ENCODE measurements at places on chromosomes 5 and 9.

DNA sequence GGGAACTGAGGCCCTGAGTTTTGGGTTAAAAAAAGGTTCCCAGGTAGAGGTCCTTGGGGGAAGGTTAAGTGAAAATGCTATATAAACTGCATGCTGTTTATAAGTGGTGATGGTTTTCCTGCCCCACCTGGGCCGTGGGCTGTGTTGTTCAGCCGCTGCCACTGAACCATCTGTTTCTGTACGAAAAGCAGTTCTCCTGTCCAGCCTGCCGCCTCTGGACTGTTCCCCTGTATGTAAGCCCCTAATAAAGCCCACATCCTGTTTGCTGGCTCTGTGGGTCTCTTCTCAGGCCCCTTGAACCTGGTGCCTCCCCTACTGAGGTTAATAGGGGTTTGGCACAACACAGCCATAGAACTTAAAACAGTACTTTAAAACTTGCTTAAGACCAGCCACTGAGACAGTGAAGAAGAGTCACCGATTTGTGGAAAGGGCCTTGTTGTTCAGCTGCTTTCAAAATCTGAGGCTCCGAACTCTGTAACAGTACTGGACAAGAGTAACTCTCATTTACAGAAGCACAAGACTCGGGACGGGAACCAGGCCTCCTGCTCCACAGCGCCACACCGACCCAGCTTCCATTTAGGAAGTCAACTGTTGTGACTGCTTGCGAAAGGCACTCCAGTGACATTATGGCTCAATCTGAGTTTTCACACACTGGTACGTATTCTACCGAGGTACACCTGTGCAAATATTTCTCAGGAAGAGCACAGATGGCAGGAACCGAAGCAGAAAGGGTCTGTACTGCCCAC, 192.5 kb downstream of the CDK5RAP2 start:
- no peak for DNase-seq

- no peak for DNase-seq
Observed at GRCh38 chr9:114900942-114901802, 29.2 kb downstream of the TNFSF8 start.

DNA sequence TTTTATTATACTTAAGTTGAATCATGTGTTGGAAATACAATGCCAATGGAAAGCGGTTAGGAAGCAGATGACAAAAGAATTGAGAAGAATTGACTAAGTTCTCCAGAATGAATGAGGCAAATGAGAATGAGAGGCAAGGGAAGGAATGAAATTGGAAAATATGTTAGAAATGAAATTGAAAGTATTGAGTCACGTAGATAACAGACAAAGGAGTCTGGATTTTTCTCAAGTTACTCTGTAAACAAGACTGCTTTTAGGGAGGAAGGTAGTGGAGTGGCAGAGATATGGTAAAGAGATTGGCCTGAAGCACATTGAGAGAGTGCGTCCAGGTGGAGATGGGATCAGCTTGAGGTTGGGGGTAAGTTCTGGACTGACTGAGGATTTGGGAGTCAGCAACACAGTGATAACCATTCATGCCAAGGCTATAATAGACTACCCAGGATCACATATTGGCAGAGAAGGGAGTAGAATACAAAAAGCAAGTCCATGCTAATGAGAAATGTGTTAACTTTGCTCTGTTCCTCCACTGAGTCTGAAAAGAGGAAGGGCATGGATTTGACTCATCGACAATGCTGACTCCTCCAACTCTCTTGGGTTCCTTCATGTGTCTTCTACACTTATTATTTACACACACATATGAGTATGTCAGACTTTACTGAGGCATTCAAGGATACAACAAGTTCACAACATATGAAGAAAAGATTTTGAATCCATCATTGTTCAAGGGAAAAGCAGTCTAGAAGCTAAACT, 814.2 kb upstream of the ZNF608 start:
- no peak for DNase-seq

GRCh38 chr5:57199866-57200265, 26.0 kb downstream of the GPBP1 start:
- DNase-seq, result no peak

DNA sequence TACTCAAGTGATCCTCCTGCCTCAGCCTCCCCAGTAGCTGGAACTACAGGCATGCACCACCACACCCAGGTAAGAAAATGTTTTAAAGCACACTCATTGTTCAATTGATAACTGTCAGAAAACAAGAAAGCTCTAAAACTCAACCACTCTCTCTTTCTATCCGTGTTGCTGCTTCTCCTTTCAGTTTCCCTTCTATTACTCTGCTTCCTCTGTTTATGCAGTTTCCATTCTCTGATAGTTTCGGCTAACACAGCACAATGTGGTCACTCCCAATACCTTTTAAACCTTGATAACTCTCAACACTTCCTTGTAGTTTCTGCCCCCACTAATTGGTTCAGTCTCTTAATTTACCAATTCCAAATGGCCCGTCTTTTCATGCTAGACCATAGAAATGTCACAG, 59.2 kb upstream of the NR4A3 start:
- DNase-seq, result no peak

DNA sequence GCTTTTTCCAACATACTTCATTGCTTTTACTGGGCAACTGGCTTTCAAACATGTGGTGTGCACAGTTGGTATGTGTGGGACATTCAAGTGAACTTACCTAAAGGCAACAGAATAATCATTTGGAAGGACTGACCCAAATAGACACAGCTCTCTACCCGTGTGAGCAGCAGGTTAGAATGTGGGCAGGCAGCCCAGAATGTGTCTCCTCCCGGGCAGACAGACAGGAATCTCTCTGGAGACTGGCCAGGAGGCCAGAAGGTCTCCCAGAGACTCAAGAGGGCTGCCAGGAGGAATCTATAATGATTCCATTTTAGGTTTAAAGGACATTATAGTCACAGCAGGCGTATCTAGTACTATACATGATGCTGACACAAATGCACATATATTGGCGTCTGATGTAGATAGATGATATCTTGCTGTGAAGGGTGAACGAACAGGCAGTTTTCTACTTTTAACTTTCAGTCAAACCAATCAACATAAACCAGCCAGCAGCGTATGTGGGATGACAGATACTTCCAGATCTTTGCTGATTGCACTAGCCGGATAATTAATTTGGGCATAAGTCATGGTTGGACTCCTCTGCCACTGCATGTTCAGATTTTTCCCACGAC, 297.4 kb upstream of the ZNF608 start:
- no peak for DNase-seq

DNA sequence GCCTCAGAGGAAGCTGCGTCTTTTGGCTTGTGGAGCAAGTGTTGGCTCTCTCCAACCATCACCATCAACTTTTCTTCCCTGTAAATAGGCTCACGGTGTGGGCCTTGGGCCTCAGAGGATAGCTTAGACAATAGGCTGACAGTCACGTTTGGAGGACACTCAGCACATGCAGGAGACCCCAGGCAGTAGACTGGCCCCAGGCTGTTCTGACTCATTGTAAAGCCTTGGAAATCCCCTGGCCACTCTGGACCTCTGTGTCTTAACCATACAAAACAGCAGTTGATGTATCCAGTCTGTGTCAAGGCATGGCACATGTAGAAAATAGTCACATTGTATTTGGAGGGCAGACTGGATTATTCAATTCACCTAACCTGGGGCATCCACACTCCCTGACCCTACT, 18.6 kb downstream of the CD74 start:
- DNase-seq, result no peak

DNA sequence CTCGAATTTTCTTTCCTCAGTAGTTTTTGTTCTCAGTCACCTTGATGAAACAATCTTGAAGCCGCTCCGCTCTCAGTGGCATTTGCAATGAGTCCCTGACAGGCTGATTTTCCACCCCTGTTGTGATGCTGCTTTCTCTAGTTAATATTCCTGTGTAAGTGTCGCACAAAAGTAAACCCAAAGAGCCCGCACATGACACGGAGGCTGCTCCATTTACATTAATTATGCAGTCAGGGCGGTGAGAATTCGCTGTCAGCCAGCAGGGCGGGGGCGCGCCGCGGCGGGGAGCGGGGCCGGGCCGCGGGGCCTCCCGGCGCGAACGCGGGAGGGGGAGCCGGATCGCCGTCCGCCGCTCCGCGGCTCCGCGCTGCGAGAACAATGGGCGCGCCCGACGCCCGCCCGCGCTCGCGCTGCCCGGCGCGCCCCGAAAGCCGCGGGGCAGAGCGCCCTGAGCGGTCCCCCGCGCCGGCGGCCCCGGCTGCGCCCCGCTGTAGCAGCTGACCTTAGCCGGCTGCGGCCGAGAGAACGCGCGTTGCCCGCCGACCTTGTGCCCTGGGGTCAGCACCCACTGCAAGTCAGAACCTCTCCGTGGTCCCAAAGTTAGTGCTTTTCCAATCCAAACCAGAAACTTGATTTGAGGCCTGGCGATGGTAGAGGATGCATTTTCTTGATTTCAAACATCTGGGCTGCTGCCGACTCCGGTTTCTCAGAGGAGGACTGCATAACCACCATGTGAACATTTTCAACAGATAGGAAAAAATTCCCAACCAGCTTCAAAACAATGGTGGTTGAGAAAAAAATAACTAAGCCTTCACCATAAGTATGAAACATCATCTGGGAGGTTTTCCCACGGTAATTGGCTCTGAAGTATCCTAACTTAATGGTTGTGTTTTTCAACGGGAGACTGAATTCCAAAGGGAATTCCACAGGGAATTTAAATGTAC, 142.6 kb downstream of the PBX3 start:
- DNase-seq, result peak; percentile 37

GRCh38 chr5:101473483-101473882, 570.4 kb upstream of the ST8SIA4 start:
- DNase-seq, result no peak

DNA sequence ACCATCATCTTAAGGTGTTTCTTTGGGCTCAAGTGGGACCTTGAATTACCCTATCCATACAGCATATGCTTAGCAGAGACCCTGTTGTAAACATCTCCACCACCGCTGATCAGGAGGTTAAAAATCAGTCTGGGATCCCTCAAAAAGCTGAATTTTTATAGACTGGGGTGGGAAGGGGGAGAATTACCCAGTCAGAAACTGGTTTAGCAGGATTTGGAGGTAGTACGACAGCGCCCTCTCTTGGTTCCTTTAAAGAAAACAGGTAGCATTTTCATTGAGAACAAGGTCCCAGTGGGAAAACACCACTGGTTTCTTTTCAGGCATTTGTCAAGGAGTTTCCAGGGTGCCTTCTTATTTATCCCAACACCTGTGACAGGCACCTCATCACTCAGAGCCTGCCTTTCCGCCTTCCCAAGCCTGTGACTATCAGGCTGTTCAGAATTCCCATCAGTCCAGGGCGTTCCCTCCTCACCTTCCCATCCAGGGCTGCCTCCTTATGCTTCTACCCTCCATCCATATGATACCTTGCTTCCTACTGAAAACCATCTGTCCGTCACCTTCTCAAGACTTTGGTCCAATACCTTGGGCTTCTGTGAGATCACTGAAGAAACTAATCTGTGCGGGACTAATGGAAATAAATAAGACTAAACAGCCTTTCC, 203.8 kb upstream of the RAI14 start:
- no peak for DNase-seq

DNA sequence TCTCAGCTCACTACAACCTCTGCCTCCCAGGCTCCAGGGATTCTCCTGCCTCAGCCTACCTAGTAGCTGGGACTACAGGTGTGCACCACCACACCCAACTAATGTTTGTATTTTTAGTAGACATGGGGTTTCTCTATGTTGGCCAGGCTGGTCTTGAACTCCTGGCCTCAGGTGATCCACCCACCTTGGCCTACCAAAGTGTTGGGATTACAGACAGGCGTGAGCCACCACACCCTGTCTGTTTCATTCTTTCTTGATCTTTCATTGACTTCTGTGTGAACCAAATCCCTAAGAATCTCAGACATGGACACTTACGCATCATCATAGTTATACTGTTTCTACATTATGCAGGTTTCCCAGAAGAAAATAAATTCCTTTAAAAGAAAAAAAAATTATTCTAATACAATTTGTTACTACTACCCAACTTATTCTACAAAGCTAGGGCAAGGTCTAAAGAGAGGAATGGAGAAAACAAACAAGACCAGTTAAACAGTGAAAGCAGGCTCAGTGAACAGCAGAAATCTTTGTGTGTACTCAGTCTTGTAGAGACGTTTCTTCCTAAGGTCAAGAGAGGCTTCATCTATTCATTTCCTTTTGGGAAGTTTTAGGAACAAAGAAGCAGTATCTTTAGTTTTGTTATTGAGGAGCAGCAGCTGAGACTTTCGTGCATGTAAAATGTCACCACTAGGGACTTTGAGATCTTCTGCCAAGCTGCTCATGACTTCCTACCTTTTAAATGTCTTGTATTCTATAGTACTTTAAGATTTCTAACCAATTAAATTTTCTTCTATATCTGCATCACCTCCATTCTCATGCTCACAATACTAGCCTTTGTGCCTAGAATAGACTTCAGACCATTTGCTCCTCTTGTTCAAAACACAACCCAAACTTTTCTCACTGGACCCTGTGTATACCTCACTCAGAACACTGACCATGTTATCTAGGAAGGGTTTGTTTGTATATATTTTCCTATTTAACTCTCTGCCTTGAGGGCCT, 5.6 kb upstream of the HMGCR start:
- no peak for DNase-seq

- no peak for DNase-seq
Observed at GRCh38 chr5:73232266-73233041, 59.5 kb downstream of the TMEM174 start.

DNA sequence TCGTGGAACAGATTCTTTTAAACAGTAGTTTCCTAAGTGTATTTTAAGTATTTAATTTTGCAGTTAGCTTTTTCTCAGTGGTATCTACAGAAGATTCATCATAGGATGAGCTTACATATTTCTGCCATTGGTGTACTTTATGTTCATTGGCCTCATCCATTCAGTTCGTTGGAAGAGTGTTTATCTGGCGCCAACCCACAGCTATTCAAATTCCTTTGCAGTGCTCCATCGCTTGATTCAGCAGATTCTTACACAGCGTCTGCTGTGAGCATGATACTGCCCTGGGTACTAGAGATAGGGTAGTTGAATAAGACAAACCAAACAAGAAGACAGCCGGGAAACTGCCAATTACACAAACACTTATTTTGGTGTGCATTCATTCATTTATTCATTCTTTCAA, 55.1 kb downstream of the NUP214 start:
- DNase-seq, result no peak

DNA sequence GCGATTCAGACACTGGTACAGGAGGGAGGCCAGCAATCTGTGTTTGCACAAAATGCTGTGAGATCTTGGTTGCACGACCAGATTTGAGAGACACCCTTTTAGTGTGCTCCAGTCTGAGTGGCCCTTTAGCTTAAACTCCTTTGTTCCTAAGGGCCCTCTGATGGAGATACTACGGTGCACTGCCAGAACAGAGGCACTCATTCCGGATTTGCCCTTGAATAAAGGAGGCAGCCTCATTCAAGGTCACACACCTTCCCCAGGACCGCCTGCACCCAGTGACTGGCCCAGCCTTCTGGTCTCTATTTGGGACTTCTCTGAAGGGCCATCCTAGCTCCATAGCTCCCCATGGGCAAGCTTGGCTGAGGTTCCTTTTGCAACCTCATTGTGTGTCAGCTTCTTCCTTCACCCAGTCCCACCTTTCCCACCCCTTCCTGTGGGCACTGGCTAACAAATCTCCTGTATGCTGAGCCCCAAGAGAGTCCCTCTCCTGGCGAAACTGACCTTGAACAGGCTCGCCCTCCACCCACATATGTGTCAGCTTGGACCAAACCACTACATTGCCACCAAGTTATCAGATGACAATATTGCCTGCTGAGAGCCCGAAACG, 191.7 kb downstream of the GABBR2 start:
- DNase-seq, result no peak
